ENCODE measurements at places on chromosomes 2 and 18. TPM values are rescaled to one million over a fixed set of nuclear protein-coding genes. Genes with fewer than 3 reads are reported as not detected.

DNA sequence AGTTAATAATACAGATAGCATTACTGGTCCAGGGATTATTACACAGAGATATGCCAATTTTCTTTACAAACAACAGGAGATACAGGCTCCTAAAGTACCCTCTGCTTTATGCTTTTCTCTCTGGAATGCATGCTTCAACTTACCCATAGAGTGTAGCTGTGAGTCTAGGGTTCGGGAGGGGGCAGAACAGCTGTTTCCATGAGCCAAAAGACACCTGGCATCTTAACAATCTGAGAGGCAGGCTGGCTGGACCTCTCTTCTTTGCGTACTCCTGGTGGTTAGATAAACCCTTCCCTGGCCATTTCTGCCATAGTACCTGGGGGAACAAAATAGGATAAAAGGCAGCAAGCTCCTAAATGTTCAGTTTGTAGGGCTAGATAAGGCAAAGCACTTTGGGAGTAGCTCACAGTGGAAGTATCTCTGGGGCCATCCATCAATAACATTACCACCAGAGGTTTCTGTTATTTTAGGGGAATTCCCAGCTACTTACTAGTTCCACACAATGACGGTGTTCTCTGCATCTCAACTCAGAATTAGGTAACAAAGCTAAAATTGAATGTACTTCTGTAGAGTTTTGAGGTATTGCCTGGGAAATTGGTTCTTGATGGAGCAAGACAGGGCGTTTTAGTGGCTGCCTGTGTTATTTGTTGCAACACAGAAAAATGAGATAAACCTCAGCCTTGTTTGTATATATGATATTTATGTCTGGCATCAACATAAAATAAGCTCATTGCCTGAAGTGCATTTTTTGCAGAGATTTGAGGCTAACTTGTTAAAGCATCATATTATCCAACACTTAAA lies 6.2 kb upstream of the CCDC85A start:
- DNase-seq = no peak

GRCh38 chr2:12070153-12070552 lies 323.7 kb downstream of the LPIN1 start:
- no peak for DNase-seq

- no peak for DNase-seq
These were observed 30.3 kb downstream of the TFCP2L1 start for GRCh38 chr2:121254748-121255147.

DNA sequence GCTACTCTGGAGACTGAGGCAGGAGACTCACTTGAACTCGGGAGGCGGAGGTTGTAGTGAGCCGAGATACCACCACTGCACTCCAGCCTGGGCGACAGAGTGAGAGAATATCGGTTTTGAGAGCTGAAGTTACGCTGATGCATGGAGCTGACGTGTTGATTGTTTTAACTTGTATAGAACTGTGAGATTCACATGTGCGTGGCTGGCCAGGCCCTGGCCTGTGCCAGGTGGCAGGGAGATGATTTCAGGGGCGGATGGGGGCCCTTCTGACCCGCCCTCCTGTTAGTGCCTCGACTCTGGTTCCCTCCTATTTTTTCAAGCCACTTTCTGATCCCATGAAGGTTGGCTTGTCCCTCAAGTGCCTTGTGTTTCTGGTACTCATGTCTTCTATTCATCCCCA lies 25.7 kb downstream of the GATA6 start:
- DNase-seq = no peak

GRCh38 chr18:49546719-49547273 lies 15.1 kb upstream of the LIPG start:
- no peak for DNase-seq

DNA sequence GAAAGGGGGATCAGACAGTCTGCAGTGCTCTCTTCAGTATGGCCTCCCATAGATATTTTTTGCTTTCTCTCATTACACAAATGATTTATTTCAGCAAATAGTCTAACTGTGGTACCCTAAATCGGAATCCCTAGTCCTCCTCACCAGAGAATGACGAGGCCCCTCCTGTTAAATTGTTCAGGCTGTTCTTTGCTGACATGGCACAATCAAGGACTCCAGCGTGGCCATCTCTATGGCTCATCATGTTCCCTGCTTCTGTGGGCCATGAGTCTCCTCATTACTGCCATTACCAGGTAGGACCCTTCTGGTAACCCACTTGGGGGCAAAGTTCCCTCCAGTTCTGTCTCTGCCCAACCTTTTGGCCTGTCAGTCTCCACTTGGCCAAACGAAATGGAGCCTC lies 62.2 kb downstream of the NAB1 start:
- no peak for DNase-seq

DNA sequence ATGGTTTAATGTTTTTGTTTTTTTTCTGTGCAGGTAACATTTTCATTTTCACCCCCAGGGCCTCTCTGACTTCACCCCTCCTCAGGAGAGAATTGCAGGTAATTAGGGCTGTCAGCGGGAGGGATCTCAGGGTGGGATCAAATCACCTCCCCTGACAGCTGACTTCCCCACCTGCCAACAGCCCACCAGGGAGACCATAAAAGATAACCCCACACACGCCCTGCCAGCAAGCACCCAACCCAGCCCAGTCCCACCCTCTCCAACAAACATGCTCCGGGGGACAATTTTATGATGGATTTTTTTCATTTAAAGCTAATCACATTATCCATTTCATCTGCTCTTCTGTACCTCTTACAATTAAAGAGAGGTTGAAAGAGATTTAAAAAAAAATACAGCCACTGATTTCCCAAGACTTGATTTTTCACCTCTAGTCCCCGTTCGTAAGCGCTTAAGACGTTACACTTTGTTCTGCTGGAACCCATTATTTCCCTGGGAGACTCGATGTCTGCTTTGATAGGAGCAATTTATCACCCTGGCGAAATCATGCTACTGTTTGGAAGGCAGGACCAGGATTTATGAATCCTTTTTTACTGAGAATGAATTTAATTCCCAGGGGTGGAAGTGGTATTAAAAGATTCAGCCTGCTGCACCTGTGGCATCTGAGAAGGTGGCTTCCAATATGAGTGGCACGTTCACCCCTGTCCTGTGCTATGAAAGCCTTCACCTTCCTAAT lies 232.9 kb upstream of the ID2 start:
- no peak for DNase-seq

DNA sequence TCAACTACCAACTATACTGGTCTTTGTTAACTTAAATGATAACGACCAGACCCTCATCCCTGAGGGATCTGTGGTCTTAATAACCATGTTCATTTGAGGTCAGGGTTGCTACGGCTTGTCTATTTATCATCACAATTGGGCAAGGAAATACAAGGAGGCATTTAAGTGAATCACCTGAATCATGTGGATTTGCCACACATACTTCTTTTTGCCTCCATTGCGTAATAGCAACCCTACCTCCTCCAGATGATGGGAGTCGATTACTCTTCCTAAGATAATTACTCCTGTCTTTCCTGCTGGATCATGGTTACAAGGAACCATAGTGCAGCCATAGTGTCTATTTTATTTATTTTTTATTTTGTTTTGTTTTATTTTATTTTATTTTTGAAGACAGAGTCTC lies 42.2 kb downstream of the TAF4B start:
- no peak for DNase-seq

DNA sequence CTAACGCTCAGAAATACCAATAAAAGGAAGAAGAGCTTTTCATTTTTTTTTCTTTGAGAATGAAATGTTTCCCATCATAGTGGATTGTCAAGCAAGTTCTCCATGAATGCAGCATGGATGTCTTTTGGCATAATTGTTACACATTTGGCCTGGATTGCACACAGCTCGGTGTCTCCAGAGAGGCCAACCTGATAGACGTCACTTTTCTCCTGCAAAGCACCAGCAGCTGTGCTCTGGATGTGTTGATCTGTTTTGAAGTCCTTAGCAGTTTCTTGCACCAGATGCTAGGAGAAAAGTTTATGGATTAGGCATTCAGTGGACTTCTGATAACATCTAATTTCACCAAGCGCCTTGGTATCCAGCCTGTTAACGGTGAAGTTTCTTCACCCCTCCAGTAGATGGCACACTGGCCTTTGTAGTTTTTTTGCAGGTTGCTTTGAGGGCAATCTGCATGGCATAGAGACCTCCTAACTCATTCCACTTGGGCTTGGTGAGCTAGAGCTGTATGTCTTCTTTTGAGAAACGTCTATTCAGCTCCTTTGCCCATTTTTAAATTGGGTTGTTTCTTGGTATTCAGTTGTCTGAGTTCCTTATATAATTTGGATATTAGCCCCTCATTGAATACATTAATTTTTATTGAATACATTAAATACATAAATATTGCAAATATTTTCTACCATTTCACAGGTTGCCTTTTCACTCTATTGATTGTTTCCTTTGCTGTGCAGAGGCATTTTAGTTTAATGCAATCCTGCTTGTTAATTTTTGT lies 59.7 kb downstream of the PTH2R start:
- DNase-seq = no peak

DNA sequence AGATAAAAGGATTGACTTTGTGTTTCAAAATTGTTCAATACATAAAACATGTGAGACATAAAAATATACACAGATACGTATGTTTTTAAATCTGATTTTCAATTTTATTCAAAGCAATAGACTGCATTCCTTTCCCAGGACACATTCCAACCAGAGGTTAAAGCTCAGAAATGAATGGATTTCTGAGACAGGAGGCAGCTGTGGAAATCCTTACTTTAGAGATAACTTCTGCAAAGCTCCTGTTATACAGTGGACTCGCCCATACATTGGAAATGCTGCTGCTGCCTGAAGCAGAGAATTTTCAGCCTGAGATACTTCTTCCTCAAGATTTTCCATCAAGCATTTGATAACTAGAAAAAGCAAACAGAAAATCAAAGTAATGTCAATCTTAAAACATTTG lies 43.8 kb downstream of the THADA start:
- no peak for DNase-seq

DNA sequence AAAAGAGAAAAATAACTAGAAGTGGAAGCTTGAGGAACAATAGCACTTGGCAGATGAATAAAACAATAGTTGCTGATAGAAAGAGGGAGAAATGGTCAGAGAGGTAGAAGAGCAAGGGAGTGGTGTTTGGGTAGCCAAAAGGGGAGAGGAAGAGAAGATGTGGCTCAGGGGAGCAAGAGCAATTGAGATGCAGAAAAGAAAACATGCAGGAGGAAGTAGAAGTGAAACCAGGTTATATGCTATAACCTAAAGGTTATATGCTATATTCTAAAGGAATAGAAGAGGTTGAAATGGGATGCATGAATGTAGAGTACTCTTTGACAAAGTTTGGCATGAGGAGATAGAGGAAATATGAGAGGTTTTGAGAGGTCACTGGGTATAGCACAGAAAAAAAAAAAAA lies 759.5 kb downstream of the SATB2 start:
- no peak for DNase-seq

Gene C2orf15
- total RNA-seq = not detected

Gene ANKRD29
- 9.2 TPM for total RNA-seq

Gene ABCG5
- total RNA-seq = not detected

Gene ASB18
- total RNA-seq = 11.3 TPM

Gene FOXD4L1
- 0.11 TPM for total RNA-seq

Gene PHOSPHO2
- 3.2 TPM for total RNA-seq

Gene VSNL1
- 15.8 TPM for total RNA-seq

Gene C1QL2
- not detected for total RNA-seq

Measured in left ventricle myocardium inferior (tissue), 1 donor.